ENCODE measurements at places on chromosomes 12 and 14. TPM values are rescaled to one million over a fixed set of nuclear protein-coding genes. Genes with fewer than 3 reads are reported as not detected.

DNA sequence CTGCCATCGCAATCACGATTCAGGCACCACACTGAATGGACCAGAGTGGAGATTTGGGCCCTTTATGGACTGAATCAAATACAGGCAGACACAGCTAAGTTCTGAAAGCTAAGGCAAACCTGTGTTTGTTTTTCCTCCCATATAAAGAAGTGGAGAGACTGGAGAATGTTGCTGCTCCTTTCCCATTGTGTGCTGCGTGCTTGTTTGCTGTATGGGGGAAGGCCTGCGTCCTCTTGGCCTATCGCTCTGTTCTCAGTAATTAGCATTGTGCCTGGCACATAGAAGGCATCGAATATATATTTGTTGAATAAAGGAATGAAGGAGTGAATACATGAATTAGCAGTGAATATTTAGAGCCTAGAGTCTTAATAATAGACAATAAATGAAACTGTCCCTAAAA is 12.4 kb downstream of the ST8SIA1 start:
- no peak overlapping the region for H3K27ac ChIP-seq
- no peak overlapping the region for H3K4me3 ChIP-seq
- no peaks in the 10 kb centered on the region for H3K36me3 ChIP-seq

The EIF2S3B gene
- total RNA-seq, result 0.56 TPM

The PGF gene
- total RNA-seq, result 75.3 TPM

The ALKBH2 gene
- 15.3 TPM for total RNA-seq

- DNase-seq, result no peak
- H3K36me3 ChIP-seq, result no peaks in the 10 kb centered on the region
- H3K4me3 ChIP-seq, result no peak overlapping the region
Observed at GRCh38 chr14:43001731-43002130, 1395.1 kb downstream of the LRFN5 start.

The CLEC2A gene
- total RNA-seq, result not detected

DNA sequence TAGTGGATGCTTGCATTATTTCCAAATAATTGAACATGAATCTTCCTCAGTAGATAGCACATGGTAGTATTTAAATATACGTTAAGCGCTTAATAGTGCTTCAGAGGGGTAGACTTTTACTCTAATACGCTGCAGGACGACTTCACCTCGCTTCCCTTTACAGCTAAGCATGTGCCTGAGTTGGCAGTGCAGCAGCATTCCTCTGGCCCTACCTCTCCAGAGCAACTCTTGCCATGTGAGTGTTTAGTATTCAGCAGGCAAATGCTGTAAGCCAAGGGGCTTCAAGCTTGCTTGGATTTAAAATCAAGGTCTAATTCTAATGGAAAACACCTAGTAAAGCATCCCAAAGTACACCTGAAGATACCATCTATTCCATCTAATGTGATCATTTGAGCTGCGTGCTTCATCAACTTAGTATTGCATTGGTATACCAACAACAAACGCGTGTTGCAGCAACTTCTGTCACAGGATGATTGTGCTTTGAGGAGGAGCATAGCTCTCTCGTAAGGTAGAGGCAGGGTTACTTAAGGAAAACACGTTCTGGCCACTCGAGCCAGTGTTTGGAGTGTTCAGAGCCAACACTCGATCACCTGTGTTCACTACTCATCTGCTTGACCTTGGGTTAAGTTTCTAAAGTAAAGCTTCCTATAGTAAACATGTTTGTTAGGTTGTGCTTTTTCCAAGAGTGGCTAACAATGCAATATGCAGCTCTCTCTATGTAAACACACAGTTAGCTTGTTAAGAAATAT is 60.6 kb downstream of the PIWIL1 start:
- no peak overlapping the region for H3K4me3 ChIP-seq
- H3K36me3 ChIP-seq, result no peaks in the 10 kb centered on the region
- H3K27ac ChIP-seq, result no peak overlapping the region
- H3K4me1 ChIP-seq, result no peaks in the 10 kb centered on the region
- H3K27me3 ChIP-seq, result no peaks in the 10 kb centered on the region

GRCh38 chr14:88005978-88006851 is 1.3 kb downstream of the GPR65 start:
- no peaks in the 10 kb centered on the region for H3K36me3 ChIP-seq
- no peak for DNase-seq
- no peaks in the 10 kb centered on the region for H3K27me3 ChIP-seq
- no peak overlapping the region for H3K27ac ChIP-seq

The DDHD1 gene
- total RNA-seq, result 46.0 TPM

DNA sequence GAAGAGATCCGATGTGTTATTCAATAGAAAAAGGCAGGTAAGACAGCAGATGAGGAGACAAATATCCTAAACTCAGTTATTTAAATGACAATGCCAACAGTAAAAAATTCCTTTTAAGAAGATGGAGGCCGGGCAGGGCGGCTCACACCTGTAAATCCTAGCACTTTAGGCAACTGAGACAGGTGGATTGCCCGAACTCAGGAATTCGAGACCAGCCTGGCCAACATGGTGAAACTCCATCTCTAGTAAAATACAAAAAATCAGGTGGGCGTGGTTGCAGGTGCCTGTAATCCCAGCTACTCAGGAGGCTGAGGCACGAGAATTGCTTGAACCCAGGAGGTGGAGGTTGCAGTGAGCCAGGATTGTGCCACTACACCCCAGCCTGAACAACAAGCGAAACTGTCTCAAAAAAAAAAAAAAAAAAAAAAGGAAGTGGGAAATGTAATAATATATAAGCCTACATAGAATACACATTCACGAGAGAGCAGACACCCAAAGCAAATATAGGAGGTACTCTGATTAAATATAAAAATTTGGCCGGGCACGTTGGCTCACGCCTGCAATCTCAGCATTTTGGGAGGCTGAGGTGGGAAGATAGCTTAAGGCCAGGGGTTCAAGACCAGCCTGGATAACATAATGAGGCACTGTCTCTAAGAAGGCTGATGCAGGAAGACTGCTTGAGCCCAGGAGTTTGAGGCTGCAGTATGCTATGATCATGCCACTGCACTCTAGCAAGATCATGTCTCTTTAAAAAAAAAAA is 19.0 kb downstream of the CORO1C start:
- H3K4me1 ChIP-seq, result peaks cover 82% of the 10 kb centered on the region
- H3K27ac ChIP-seq, result no peak overlapping the region
- H3K27me3 ChIP-seq, result no peaks in the 10 kb centered on the region
- DNase-seq, result no peak

GRCh38 chr12:116590561-116590960 is 31.4 kb downstream of the MAP1LC3B2 start:
- no peak overlapping the region for H3K27ac ChIP-seq
- H3K27me3 ChIP-seq, result no peaks in the 10 kb centered on the region
- H3K4me1 ChIP-seq, result peaks cover 11% of the 10 kb centered on the region
- H3K36me3 ChIP-seq, result no peaks in the 10 kb centered on the region

DNA sequence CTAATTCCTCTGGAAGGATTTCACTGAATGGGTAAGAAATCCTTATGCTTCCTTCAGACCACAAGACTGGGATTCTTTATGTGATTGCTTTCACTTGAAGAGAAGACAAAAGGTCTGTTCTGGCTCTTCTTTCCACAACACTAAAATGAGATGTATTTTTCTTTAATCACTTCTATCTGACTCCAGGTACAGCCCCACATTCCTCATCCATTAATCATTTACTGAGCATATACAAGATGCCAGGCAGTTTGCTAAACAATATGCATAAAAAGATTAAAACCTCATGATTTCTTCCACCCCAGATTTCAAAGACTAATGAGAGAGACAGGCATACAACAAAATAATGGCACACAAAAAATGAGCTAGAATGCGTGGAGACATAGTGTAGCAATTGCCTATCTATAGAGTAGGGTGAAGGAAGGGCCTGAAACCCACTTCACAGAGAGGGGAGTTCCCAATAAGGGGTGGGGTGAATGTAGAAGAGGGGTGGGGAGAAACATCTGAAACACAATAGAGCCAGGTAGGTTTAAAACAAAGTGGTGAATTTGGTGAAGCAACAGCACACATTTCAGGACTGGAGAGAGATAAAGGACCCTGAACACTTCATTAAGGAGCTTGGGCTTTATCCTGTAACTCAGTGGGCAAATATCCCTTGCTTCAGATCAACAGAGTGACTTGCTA is 65.1 kb upstream of the PRB2 start:
- no peak overlapping the region for H3K4me3 ChIP-seq
- H3K4me1 ChIP-seq, result no peaks in the 10 kb centered on the region
- H3K36me3 ChIP-seq, result no peaks in the 10 kb centered on the region

GRCh38 chr14:85248881-85249635 is 280.9 kb upstream of the FLRT2 start:
- H3K36me3 ChIP-seq, result no peaks in the 10 kb centered on the region
- no peaks in the 10 kb centered on the region for H3K27me3 ChIP-seq
- no peaks in the 10 kb centered on the region for H3K4me1 ChIP-seq
- no peak for DNase-seq
- no peak overlapping the region for H3K27ac ChIP-seq
- H3K4me3 ChIP-seq, result no peak overlapping the region

DNA sequence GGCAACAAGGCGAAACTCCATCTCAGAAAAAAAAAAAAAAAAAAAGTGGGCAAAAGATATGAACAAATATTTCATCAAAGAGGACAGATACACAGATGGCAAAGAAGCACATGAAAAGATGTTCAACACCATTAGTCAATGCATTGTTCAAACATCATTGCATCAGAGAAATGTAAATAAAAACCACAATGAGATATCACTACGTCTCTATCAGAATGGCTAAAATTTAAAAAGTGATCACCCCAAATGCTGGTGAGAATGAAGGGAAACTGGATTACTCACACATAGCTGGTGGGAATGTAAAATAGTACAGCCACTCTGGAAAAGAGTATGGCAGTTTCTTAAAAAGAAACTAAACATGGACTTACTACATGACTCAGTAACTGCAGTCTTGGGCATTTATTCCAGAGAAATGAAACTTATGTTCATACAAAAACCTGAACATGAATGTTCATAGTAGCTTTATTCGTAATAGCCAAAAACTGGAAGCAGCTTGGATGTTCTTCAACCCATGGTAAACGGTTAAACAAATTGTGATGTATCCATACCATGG is 3.6 kb downstream of the L2HGDH start:
- H3K27me3 ChIP-seq, result no peaks in the 10 kb centered on the region
- no peak overlapping the region for H3K27ac ChIP-seq
- H3K4me1 ChIP-seq, result peaks cover 10% of the 10 kb centered on the region

- no peaks in the 10 kb centered on the region for H3K27me3 ChIP-seq
- H3K4me3 ChIP-seq, result peak overlapping the region; percentile 1
- peak overlapping the region; percentile 90 for H3K27ac ChIP-seq
Observed at GRCh38 chr14:68363843-68364767, 428.8 kb downstream of the ZFP36L1 start.

The FAM90A1 gene
- total RNA-seq, result not detected

The CPNE6 gene
- total RNA-seq, result 2.4 TPM

GRCh38 chr12:31224768-31225448 is 101.0 kb downstream of the SINHCAF start:
- H3K27ac ChIP-seq, result no peak overlapping the region
- DNase-seq, result no peak
- H3K4me1 ChIP-seq, result peaks cover 12% of the 10 kb centered on the region
- no peaks in the 10 kb centered on the region for H3K36me3 ChIP-seq
- H3K4me3 ChIP-seq, result no peak overlapping the region

GRCh38 chr12:26786865-26787514 is 46.0 kb downstream of the ITPR2 start:
- H3K36me3 ChIP-seq, result no peaks in the 10 kb centered on the region
- no peaks in the 10 kb centered on the region for H3K27me3 ChIP-seq
- DNase-seq, result peak; percentile 6
- peak overlapping the region; percentile 10 for H3K4me3 ChIP-seq
- peaks cover 26% of the 10 kb centered on the region for H3K4me1 ChIP-seq
- peak overlapping the region; percentile 77 for H3K27ac ChIP-seq

DNA sequence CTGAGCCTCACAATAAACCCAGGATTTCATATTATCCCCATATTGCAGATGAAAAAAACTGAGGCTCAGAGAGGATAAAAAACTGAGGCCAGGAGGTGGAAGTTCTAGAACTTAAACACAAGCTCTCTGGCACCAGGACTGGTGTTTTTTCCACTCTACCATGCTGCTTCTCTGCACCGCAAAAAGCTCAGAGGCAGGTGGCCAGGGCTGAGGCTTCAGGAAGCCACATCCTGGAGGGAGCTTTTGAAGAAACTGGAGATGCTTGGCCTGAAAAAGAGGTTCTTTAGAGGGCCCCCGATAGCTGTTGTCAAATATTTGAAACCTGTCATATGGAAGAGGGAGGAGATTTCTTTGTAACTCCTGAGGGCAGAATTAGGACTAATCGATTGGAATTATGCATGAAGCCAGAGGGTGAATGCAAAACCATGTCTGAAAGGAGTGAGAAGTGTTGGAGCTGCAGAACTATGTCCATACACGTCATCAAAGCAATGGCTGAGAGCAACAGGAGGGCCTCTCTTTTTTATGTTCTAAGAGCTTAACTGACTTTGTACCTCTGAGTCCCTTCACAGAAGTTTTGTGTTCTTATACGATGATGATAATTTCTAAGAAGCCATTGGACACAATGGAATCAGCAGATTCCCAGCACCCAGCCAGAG is 448.6 kb downstream of the FUT8 start:
- no peaks in the 10 kb centered on the region for H3K4me1 ChIP-seq
- H3K27me3 ChIP-seq, result no peaks in the 10 kb centered on the region
- H3K27ac ChIP-seq, result no peak overlapping the region
- no peak for DNase-seq
- H3K4me3 ChIP-seq, result no peak overlapping the region

DNA sequence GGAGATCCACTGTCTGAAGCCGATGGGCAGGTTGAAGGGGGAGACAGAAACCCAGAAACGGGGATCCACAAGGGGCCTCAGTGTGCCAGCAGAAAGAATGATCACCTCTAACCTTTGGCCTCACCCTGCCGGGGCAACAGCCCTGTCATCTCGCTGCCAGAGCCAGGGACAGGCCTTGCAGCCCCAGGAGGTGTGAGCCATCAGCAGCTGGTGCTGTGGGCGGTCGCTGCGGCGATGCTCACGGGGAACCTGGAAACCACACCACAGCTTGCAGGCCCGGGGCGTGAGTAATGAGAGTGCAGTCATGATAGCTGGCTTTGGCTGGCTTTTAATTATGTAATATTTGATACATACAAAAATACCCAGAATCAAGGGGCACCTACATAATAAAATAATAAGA is 4.7 kb upstream of the TTC7B start:
- DNase-seq, result no peak
- H3K27me3 ChIP-seq, result no peaks in the 10 kb centered on the region
- no peaks in the 10 kb centered on the region for H3K36me3 ChIP-seq
- no peak overlapping the region for H3K27ac ChIP-seq
- no peaks in the 10 kb centered on the region for H3K4me1 ChIP-seq

DNA sequence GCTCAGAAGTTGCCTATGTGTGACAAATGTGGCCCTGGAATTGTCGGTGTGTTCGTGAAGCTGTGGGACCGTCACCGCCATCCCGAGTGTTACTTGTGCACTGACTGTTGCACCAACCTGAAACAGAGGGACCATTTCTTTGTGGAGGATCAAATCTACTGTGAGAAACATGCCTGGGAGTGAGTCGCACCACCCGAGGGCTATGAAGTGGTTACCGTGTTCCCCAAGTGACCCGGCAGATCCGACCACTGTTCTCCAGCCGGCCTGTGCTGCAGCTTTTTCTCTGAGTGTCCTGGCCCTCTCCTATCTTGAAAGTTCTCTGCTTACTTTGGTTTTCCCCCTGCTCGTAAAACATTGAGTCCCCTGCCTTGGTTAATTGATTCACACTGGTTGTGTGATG is 65.3 kb downstream of the VCPKMT start:
- no peak overlapping the region for H3K4me3 ChIP-seq
- no peaks in the 10 kb centered on the region for H3K4me1 ChIP-seq
- H3K36me3 ChIP-seq, result no peaks in the 10 kb centered on the region
- no peak overlapping the region for H3K27ac ChIP-seq
- no peaks in the 10 kb centered on the region for H3K27me3 ChIP-seq

The SMCO2 gene
- total RNA-seq, result not detected

The DENND5B gene
- 28.6 TPM for total RNA-seq

Measured in thoracic aorta (tissue), 2 donors.